Fibroblast of villous mesenchyme (primary cell): ENCODE measurements at places on chromosomes 1 and 21. TPM values are rescaled to one million over a fixed set of nuclear protein-coding genes. Genes with fewer than 3 reads are reported as not detected.

Gene EVI5
- total RNA-seq, result 58.7 and 69.6 TPM in 2 replicates

Gene HAPLN2
- total RNA-seq, result not detected in 2 replicates

Gene PTPRC
- total RNA-seq, result 0.64 and 3.5 TPM in 2 replicates

Gene CLDN8
- total RNA-seq, result not detected in 2 replicates

Gene SPRR1A
- not detected in 2 replicates for total RNA-seq

DNA sequence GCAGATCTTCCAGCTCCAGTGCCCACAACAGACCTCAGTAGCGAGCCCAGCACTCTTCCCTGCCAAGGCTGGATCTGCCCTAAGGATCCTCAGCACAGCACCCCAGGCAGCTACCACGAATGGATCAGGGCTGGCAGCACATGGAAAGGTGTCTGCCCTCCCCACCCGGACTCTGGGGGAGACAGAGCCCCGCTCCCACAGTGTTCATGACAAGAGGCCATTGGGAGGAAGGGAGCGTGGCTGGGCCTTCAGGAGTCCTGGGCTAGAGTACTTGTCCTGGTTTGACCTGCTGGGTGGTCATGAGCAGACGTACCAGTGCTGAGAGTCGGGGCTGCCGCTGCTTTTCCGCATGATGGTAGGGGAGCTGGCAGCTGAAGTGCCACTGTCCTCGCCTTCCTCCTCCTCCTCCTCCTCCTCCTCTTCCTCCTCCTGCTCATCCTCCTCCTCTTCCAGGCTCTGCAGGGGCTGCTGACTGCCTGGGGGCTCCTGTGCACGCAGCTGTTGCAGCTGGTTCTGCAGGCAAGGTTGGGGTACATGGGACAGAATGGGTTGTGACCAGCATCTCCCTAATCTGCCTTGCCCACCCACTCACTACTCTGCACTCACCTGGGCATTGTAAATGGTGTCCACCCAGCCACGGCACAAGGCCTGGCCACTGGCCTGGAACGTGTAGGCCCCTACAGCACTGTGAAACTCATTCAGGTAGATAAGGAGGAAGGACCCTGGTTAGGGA lies 2.9 kb upstream of the TNFRSF25 start:
- no peak for DNase-seq

DNA sequence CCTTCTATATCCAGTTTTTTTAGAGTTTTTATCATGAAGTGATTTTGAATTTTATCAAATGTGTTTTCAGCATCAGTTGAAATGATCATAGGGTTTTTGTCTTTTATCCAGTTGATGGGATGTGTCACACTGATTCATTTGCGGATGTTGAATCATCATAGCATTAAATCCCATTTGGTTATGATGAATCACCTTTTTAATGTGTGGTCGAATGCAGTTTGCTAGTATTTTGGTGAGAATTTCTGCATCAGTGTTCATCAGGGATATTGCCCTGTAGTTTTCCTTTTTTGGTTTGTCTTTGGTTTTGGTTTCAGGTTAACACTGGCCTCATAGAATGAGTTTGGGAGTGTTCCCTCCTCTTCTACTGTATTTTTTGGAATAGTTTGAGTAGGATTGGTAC lies 80.3 kb downstream of the DIRAS3 start:
- peak; percentile 64 for DNase-seq

- no peak for DNase-seq
These were observed 34.5 kb downstream of the CD247 start for GRCh38 chr1:167483790-167484189.

DNA sequence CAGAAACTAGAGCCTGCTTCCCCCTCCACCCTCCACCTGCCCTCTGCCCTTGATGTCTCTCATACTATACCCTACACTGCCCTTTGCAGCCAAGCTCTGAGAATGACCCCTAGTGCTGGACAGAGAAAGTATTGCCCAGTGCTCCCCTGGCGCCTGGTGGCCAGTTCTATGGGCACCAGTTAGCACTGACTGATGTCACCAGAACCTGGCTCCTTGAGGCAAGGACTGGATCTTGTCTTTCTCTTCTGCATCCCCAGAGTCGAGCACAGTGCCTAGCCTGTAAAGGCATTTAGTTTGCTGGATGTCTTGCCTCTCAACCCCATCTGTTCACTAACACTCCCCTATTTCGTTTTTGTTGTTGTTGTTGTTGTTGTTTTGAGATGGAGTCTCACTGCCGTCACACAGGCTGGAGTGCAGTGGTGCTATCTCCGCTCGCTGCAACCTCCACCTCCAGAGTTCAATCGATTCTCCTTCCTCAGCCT lies 5.9 kb downstream of the PHLDA3 start:
- no peak for DNase-seq

- no peak for DNase-seq
These were observed 155.9 kb downstream of the LYPLAL1 start for GRCh38 chr1:219329578-219329977.

DNA sequence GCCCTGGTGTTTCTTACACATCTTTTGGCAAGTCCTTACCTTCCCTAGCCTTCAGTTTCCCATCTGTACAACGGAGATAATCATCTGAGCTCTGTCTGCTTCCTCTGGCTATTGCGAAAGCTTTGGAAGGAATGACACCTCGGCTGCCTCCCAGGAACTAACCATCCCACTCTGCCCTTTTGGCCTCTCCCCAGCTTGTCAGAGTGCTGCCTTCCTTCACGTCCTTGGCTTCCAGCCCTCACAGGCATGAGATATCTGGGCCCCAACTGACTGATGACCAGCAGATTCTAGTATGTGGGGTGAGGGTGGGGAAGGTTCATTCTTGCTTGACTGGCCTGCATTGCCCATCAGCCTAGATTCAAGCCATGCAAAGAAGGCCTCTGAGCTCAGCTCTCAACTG lies 253.1 kb upstream of the FGGY start:
- peak; percentile 98 for DNase-seq

GRCh38 chr1:19775317-19775716 lies 24.4 kb downstream of the TMCO4 start:
- no peak for DNase-seq

GRCh38 chr1:94819238-94819944 lies 766 bp upstream of the SLC44A3 start:
- DNase-seq, result no peak

DNA sequence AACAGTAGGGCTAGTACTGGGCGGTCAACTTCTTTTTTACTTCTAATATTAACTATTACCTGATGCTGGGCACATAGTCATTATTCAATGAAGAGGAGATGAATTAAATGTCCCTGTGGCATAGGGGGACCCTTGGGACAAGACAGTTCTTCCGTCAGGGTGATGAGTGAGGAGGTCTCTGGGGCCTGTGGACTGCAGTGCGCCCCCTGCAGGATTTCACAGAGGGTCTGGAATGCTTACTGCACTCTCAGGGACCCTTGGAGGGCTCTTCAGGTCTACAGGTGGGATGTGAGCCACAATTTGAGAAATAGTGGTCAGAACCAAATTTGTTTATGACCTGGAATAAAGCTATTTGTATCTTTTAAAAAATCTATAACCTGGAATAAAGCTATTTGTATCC lies 149.4 kb downstream of the FAM78B start:
- no peak for DNase-seq

DNA sequence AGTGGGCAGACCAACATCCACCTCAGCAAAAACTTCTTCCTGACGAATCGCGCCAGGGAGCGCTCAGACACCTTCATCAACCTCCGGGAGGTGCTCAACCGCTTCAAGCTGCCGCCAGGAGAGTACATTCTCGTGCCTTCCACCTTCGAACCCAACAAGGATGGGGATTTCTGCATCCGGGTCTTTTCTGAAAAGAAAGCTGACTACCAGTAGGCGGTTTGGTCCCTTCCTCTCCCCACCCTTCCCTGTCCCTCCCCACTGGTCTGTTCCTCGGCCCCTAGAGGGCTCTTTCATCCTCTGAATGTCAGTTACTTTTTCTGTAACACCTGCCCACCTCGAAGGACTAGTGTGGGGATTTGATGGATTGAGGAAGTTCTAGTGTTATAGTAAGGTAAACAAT lies 46.9 kb downstream of the CAPN2 start:
- DNase-seq, result no peak

DNA sequence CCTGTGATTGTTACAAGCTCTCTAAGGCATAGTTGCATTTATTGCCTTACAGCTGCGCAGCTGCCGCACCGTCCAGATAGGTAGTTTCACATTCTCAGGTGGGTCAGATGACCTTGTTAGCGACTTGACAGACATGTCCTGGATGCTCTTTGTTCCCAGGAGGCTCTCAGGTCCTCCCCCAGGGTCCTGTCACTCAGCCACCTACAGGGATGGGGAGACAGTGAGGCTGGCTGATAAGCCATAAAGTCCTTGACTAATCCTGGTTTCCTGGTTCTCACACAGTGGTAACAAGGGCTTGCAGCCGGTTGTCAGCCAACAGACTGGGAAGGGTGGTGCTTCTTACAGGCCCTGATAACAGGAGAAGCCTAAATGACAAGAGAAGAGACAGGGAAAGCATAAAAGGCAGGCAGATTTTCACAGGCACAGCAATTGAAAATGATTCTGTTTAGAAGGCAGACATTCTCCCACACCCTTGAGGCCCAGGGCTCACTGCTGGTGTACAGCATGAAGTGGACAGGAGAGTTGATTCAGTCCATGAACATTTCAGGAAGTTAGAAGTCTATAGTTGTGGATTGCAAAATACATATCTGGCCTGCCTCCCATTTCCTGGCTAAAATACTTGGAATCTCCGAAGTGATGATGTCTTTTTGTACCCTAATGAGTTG lies 2.9 kb downstream of the ARF1 start:
- peak; percentile 83 for DNase-seq

GRCh38 chr1:7474143-7474490 lies 297.0 kb upstream of the VAMP3 start:
- no peak for DNase-seq

DNA sequence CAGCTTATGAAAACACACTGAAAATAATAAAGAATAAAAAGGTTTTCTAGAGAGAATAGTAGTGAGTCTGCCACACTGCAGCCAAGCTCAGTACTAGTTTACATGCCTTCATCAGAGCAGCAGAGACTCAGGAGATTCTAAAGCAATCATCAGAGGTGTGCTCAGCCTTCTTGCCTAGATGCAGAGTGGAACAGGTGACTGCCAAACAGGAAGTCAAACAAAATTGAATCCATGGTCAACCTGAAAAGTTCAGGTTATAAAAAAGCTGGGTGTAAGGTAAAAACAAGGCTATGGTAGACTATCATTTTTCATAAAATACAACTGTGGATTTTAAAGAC lies 165.3 kb upstream of the C1orf105 start:
- no peak for DNase-seq
